ENCODE measurements at places on chromosomes 2 and 18.

- DNase-seq: no peak
Measured at GRCh38 chr2:39897273-39897672, 118.2 kb upstream of the THUMPD2 start.

GRCh38 chr2:235958221-235958930 lies 209.8 kb downstream of the GBX2 start:
- DNase-seq: no peak

DNA sequence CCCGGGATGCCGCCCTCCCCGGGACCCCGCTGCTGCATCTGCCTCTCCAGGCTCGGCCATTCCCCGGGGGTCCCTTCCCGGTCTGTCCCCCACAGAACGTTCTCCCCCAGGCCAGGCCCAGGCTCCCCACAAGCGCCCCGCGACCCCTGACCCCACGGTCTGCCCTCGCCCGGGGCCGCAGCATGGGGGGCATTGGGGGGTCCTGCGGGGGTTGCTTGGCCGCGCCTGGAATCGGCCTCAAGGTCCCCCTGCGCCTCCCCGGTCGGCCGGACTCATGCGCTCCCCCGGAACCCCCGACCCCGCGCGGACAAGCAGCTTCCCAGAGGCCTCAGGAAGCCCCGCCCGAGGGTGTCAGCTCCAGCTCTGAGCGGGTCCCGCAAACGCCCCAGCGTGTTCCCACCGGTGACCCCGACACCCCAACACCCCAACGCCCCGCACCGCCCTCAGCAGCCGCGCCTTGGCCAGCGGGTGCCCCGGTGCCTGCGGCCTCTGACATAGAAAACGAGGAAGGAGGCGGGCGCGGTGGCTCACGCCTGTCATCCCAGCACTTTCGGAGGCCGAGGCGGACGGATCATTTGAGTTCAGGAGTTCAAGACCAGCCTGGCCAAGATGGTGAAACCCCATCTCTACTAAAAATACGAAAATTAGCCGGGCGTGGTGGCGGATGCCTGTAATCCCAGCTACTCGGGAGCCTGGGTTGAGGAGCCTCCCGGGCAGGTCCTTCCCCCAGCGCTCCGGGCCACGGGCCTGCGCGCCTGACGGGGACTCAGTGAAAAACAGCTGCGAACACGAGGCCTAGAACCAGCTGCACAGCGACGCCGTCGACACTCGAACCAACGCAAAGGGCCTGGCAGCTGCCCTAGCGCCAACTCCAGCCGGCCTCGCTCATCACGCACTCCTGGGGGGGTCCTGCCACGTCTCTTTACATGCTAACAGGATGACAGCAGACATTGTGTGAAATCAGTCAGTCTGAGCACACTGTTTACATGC lies 61.8 kb upstream of the CTDP1 start:
- DNase-seq: no peak

- DNase-seq: no peak
Measured at GRCh38 chr2:233007739-233008138, 5.3 kb downstream of the NGEF start.

- DNase-seq: peak; percentile 89
Measured at GRCh38 chr2:240851078-240851991, 17.3 kb upstream of the AGXT start.

GRCh38 chr2:128439031-128439790 lies 120.5 kb upstream of the HS6ST1 start:
- DNase-seq: no peak

DNA sequence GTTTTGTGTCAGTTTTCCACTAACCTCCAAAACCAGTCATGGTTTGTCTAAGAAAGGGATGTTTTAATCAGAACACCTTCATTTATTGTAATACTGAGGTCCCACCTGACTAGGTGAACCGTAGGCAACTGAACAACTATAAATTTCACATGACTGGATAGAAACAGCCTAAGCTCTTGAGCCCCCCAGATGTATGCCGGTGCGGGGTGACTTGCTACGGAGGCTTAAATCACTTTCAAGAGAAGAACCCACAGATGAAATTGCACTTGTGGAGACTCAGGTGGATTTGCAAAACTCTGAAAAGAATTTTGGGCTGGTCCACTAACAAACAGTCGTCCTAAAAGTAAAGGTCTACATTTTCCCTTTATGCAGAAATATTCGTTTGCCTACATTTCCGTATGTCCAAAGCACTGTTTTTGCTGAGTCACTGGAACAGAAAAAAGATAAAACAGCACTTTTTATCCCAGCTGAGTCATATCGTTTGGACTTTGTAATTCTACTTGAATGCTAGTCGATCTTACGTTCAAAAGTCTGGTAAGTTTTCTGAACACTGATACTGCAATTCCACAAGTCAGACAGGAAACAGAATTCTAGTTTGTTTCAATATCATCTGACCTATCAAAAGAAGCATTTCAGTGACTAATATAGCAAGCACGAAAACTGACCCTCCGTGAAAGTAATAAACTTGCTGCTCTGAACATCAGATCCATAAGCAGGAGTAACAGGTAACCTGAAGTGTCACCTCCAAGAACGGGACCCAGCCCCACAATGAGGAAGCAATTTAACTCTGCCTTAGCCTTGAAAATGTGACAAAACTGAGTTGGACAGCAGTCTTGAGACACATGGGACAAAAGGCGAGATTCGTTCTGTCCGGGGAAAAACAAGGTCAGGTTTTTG lies 18.1 kb downstream of the ZNF516 start:
- peak; percentile 28 for DNase-seq

DNA sequence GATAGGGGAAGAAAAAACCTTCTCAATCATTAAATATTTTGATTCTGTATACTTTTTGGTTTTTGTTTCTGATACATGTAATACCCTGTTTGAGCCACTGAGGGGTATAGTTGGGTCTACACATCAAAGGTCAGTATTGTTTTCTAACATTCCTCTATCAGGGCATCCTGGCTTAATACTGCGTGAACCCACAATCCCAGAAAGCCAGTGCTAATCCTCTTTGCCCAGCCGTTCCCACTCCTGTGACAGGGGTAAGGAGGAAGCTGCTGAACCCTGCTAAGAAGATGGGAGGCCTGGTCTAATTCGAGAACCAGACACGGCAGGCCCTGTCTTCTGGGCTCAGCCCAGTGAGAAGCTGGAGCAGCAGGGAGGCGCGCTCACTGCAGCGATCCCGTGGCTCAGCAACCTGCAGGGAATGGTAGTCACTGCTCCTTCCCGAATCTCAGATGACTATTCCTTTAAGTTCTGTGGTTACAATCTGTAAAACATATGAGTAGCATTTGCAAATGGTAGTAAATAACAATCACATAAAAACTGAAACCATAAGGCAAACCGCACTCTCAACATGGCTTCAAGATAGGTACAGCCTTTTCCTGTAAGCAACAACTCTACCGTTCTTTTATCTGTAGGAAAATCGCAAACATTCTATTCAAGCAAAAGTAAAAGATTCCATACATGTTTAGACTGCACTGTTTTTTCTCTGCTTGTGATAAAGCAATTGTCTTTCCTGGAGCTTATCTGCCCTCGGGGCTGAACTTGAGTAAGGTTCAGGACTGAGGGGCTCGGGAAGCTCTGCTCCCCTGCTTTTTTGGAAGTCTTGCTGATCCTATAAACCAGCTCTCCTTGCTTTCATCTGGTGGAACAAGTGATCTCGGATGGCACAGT lies 87.0 kb downstream of the EPB41L3 start:
- DNase-seq: no peak

GRCh38 chr2:221203125-221203524 lies 369.0 kb downstream of the EPHA4 start:
- DNase-seq: no peak

DNA sequence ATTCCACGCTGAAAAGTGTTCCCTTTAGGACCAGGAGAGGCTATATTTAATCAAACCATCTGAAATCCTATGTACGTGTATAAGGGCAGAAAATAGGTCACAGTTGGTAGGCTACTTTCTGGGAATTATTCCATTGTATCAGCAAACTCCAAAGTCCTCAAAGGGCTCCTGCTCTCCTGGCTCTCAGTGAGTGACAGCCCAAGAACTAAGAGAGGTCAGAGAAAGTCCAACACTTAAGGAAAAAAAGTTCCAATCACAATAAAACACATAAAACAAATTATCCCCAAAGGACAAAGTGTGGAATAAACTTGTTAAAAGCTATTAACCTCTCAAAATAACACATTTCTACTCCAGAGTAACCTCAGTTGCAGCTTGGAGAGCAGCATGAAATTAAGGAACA lies 183.3 kb downstream of the SLC8A1 start:
- no peak for DNase-seq

DNA sequence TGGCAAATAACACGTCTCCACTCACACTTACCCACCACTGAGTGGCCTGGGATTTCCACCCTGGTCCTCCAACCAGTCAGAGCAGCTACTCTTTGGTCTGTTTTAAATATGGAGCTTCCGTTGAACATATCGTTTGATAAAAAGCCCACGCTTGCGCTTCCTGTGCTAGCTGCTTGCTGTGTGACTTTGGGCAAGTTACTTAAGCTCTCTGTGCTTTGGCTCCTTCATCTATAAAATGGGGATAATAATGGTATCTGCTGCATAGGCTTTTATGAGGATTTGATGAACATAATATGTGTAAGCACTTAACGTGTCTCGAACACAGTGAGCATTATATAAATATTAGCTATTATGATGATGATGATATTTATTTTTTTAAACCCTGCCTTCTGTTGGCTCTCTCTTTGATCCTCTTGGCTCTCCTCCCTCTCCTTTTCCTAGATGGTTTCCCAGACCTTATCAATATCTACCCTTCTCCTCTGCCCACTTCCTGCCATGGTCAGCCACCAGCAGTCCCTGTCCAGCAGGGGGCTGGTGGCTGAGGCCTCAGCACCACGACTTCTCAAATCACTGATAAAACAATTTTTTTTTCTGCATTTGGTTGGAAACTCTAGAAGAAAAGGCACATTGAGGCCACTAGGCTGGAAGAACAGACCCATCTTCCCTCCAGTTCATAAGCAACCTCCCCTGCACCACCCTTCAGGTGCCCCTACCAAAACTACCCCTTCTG lies 191.9 kb downstream of the LOXHD1 start:
- DNase-seq: no peak

- no peak for DNase-seq
Measured at GRCh38 chr2:217392930-217393584, 533.2 kb upstream of the TNP1 start.

GRCh38 chr2:64015898-64016297 lies 3.3 kb downstream of the VPS54 start:
- DNase-seq: no peak

DNA sequence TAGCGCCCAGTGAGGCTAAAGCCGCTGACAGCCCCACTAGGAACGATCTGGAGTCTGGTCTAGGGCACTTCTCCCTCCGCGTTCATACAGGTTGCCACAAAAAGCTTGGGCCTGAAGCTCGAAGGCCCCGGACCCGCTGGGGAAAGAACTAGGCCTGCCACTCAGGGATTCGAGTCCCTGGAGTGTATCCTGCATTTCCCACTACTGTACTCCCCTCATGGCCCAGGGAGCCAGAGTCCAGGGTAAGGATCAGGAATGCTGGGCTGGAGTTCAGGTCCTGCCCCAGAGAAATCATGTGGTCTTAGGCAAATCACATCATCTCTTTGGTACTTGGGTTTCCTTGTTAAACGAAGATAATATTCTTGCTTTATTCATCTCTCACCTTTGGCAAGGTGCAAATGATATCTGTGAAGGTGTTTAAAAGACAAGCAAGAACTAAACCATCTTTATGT lies 1.4 kb upstream of the ZFP36L2 start:
- no peak for DNase-seq

GRCh38 chr2:6915399-6915798 lies 1.8 kb upstream of the RNF144A start:
- DNase-seq: no peak

DNA sequence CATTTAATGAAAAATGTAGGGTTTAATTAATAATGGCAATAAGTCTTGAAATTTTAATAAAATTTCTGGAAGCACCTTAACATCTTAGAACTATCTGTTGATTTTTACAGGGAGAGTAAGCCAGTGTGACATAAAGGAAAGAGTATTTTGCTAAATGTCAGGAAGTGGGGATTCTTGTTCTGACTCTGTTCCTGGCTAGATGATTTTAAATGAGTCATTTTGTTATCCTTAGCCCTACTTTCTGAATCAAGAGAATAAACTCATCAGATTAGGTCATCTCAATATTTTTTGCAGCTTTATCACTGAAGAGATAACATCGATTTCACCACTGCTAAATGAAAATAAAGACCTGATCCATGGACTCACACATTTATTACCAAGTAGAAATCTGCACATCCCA lies 377.5 kb upstream of the CYRIA start:
- no peak for DNase-seq

- no peak for DNase-seq
Measured at GRCh38 chr18:77161961-77162360, 29.4 kb upstream of the MBP start.

DNA sequence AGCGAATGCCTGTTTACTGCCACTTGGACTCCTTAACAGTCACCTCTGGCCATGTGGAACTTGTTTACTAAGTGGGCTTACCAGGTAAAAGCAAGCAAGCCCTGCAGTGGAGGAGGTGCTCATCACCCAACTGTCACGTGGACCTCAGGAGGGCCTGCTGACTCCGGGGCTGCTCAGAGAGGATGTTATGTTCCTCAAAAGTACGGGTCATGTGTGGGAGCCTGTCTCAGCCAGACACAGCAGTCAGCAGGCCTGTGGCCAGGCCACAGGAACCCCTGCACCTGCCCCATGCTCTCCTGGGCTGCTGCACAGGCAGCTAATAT lies 36.2 kb downstream of the AMER3 start:
- DNase-seq: no peak

GRCh38 chr2:235640926-235641723 lies 147.3 kb downstream of the AGAP1 start:
- DNase-seq: no peak

DNA sequence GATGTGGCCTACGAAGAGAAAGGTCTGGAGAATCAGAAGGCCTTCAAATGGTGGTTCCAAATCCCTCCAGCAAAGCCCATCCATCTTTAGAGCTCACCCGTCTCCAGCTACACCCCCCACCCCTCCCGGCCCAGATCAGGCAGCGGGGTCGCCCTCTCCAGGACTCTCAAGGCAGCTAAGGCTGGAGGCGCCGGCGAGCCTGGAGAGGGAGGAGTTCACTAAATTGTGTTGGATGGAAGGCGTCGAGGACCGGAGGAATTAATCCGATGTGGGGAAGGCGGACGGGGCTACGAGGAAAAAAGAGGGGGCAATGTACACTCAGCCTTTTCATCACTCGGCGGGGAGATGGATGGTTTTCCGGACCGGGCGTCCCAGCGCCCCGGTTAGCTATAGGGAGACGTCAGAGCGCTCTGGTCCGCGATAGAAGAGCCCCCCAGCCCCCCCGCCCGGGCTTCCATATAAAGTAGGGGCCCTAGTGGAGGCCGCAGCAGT lies at the start of gene GRP:
Gene GRP, plus strand, starts transcription at position 487 of the 492 bp plus-strand sequence. CDS start 108 bp downstream, outside the sequence.
- DNase-seq: no peak
